Omental fat pad (tissue), 4 donors: ENCODE measurements at places on chromosomes 16 and 17.

DNA sequence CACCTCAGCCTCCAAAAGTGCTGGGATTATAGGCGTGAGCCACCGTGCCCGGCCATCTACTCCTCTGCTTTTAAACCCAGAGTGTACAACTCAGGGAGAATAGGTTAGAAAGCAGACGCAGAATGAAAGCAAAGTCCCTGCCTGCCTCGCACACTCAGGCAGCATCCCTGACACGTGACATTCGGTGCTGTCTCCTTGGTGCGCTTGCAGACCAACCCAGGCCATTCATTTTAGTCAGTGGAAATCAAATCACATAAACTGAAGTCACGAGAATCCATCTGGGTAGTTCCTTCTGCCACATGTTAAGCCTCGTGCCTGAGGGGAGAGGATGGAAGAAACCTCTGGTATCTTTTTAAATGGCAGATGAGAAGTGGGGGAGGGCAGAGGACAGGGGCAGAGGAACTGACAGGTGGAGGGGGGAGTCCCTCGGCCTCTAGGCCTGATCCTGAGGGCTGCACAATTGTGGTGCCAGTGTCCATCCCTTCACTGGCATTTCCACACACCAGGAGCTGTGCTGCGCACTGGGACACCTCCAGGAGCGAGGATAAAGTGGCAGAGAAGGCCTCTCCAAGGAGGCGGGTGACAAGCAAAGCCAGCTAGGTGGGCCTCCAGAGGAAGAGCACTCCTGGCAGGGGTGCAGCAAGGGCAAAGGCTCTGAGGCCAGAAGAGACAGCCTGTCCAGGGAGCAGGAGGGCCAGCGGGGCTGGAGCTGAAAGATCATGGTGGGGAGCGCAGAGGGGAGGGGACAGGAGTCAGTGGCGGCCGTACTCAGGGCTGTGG, 196.3 kb downstream of the KATNIP start:
- no peak for DNase-seq

DNA sequence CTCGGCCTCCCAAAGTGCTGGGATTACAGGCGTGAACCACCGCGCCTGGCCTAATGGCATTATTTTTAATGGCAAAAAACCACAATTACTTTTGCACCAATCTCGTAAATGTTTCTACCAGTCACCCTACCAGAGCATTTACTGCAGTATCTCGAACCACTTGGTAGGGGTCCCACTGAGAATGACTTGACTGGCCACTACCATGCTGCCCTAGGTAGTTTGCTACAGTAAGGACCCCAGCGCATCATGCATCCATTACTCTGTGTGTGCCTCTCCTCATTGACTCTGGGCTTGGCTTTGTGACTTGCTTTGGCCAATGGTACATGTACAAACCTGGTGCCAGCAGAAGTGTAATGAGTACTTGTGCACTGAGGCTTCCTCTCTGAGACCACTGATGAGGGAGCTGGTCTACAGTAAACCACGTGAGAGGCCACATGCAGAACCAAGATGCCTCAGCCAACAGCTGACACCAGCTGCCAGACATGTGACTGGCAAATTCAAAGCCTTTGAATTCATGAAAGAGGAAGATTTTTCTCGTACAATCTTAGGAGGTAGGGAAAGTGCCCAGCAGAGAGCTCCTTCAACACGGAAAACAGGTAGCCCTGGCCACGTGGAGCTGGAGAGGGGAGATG, 421.7 kb upstream of the C16orf82 start:
- DNase-seq: no peak

DNA sequence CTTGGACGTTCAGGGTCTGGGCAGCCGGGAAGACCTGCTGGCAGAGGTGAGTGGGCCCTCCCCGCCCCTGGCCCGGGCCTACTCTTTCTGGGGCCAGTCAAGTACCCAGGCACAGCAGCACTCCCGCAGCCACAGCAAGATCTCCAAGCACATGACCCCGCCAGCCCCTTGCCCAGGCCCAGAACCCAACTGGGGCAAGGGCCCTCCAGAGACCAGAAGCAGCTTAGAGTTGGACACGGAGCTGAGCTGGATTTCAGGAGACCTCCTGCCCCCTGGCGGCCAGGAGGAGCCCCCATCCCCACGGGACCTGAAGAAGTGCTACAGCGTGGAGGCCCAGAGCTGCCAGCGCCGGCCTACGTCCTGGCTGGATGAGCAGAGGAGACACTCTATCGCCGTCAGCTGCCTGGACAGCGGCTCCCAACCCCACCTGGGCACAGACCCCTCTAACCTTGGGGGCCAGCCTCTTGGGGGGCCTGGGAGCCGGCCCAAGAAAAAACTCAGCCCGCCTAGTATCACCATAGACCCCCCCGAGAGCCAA, 8.6 kb upstream of the ABCC3 start:
- no peak for DNase-seq

DNA sequence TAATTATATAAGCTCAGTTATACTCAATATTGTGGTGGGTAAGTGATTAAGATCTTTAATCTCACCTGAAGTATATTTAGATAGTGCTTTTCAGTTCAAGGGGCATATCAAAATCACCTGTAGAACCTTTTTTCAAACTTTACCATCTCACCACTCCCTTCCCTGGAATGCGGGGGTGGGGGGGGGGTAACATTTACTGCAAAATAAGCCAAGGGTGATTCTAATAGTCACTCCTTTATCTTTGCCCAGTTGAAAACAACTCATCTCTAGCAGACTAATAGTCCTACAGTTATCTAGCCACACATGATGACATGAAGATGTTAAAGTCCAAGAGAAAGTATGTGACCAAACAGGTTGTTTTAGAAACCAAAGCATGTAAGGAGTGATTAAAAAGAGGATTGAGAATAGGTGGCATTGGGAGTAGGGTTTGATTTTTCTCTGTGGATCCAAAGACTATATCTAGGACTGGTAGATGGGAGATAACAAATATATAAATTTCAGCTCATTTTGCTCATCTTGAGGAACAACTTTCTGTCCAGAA, 21.5 kb downstream of the LPCAT2 start:
- DNase-seq: no peak

- DNase-seq: no peak
Measured at GRCh38 chr16:47924950-47925349, 230.8 kb downstream of the ABCC12 start.

DNA sequence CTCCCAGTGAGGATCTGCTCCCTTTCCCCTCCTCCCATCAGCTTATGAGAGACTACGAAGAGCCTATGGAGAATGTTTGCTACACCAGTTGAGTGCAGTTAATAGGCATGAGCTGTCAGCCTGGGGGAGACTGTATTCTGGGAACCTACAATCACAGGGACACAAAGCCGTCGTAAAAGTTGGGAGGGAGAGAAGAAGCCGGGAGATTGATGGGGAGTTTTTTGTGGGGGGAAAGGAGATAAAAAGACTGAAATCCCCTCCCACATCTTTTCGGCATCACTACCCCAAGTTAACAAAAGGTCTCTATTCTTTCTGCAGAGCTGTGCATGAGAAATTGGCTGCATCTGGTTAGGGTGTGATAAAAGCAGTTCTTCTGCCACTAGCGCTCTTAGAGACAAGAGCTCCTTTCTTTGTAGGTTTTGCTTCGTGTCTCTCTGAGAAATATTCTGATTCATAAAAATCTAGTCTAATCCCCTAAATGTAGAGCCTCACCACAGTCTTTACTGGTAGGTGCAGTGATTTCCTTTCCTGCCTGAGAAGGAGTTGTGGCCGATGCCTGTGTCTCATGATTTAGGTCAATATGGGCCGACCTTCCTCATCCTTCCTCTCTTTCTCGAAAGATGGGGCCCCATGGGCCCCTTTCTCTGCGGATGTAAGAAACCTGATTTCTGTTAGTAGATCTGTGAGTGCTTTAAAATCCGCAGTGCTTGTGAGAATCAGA, 77.4 kb downstream of the BPTF start:
- no peak for DNase-seq
